ENCODE measurements at places on chromosomes 2 and 18.

- ATAC-seq = no peak
These were observed 12.4 kb downstream of the RALB start for GRCh38 chr2:120265006-120265405.

- ATAC-seq = no peak
These were observed 203.3 kb downstream of the SNTG2 start for GRCh38 chr2:1153920-1154319.

DNA sequence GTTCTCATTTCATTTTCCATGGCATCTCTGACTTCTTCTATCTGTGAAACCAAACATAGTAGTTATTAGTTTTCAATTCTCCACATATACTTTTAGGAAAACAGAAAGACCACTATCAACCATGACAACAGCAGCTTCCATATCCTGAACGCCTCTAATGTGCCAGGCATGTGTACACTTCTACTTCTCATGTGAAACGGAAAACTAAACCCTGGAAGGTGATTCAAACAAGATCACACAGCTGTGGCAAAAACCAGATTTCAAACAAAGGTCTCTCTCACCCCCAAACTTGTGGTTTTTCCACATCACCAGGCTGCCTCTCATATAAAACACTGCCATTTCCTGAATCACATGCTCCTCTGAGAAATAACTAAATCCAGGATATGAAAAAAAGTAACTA is 41.8 kb downstream of the PTCD3 start:
- no peak for ATAC-seq

- ATAC-seq = no peak
These were observed 49.9 kb upstream of the SLC14A2 start for GRCh38 chr18:45565280-45565970.

- ATAC-seq = no peak
These were observed 58.1 kb downstream of the MYO3B start for GRCh38 chr2:170235860-170236679.

DNA sequence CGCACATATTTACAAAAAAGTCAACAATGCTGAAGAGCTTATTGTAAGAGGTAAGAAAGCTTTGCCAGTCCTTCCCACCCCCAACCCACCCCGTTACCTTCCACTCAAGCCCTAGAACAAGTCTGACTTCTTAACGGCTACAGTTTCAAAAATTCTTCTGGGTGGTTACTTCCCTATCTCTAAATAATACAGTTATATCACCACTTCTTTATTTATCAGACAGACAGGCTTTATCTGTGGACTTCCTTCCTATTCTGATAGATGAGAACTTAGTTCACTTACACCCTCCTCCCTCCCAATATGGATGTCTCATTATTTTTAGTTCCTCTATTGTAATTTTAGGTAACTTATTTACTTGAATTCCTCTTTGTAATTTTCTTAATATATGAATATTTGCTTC is 26.7 kb upstream of the ACTR3 start:
- ATAC-seq = no peak

- no peak for ATAC-seq
These were observed 47.7 kb downstream of the OSBPL6 start for GRCh38 chr2:178241844-178242551.

DNA sequence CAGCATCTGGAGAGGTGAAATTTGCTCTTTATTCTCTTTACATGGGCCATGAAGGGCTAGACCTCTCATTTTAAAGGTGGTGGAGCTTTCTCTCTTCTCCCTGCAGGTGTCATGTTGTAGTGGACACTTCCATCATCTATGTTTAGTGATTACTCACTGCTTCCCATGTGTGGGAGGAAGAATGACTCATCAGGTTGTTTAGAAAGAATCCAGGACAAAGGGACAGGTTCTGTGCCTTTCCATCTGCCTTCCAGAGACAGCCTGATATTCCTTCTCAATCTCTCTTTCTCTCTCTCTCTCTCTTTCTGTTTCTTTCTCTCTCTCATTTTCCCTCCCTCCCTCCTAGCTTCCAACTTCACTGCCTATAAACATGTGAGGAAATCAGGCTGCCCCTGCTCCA is 38.7 kb downstream of the SCG2 start:
- ATAC-seq = no peak

GRCh38 chr2:67839242-67839641 is 223.6 kb downstream of the C1D start:
- ATAC-seq = no peak

DNA sequence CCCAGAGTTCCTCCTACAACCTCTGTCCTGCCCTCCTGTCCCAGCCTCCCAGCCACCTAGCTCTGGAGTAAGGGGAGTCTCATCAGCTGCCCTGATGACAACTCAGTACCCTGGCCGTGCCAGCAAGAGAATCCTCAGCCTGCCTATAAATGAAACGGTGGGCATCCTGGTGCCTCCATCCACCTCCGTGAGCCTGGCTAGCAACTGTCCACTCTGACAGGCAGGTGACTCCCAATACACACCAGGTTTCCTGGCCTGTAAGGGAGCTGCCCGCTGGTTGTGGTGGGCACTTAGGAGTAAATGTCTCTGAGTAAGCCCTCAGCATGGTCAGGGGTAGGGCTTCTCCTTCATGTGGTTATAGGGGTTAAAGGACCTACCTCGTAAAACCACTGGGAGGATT is 81.5 kb downstream of the XDH start:
- ATAC-seq = no peak
